ENCODE measurements at places on chromosomes 1 and 21.

DNA sequence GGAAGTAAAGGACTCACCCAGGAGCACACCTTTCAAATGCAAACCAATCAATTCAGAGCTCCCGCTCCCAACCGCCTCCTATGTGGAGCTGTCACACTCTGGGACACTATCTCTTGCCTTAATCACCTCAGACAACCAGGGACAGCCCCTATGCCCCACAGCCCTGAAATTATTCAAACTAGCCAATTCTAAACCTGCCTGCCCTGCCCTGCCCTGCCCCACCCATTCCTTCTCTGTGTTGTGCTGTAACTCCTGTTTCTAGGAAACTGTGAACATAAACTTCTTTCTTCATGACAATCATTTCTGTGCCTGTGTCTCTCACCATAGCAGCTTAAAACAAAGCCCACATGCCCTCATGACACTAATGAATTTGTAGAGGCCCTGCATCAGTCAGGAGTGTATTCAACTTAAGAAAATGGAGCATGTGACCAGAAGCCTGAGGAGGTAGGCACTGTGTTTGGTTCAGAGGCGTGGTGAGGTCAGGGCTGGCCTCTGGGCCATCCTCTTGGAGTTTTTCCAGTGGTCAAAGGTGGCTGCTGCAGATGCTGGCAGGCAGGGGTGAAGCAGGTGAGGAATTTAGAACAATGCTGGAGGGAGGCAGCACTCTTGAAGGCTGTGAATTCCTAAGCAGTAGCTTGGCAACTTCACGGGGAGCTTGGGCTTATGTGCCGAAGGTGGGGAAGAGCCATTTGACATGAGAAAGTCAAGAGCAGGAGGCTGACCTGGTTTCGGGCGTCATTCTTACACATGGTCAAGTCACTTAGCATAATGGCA is 74.5 kb downstream of the RHOU start:
- no peak for DNase-seq

GRCh38 chr1:202207292-202207691 is 13.7 kb downstream of the LGR6 start:
- peak; percentile 54 for DNase-seq

GRCh38 chr1:94653454-94653853 is 111.9 kb upstream of the F3 start:
- DNase-seq: no peak

DNA sequence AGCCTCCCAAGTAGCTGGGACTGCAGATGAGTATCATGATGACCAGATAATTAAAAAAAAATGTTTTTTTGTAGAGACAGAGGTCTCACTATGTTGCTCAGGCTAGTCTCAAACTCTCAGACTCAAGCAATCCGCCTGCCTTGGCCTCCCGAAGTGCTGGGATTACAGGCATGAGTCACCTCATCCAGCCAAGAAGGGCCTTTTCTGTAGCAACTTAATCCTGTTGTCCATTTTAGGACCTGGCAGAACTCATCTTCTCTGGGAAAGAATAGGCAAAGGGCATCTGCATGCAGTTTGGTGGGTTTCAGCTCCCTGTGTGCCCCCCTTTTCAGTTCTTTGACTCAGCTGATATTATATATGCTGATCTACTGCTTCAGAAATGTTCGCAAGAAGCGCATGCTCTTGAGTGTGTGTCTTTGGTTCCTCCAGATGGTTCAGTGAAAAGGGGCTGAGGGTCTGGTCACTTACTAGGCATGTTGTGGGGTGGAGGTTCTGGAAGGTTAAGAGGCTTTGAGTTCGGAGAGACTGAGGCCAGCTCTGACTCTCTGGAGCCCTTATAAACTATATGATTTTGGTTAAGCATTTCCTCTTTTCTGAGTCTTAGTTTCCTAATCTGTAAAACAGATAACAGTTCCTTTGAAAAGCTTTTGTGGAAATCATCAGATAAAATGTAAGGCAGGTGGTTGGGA is 19.4 kb upstream of the SRSF4 start:
- DNase-seq: no peak

GRCh38 chr1:232166942-232167341 is 463.0 kb downstream of the SIPA1L2 start:
- no peak for DNase-seq

GRCh38 chr1:202068596-202068995 is 54.1 kb upstream of the GPR37L1 start:
- peak; percentile 0 for DNase-seq

DNA sequence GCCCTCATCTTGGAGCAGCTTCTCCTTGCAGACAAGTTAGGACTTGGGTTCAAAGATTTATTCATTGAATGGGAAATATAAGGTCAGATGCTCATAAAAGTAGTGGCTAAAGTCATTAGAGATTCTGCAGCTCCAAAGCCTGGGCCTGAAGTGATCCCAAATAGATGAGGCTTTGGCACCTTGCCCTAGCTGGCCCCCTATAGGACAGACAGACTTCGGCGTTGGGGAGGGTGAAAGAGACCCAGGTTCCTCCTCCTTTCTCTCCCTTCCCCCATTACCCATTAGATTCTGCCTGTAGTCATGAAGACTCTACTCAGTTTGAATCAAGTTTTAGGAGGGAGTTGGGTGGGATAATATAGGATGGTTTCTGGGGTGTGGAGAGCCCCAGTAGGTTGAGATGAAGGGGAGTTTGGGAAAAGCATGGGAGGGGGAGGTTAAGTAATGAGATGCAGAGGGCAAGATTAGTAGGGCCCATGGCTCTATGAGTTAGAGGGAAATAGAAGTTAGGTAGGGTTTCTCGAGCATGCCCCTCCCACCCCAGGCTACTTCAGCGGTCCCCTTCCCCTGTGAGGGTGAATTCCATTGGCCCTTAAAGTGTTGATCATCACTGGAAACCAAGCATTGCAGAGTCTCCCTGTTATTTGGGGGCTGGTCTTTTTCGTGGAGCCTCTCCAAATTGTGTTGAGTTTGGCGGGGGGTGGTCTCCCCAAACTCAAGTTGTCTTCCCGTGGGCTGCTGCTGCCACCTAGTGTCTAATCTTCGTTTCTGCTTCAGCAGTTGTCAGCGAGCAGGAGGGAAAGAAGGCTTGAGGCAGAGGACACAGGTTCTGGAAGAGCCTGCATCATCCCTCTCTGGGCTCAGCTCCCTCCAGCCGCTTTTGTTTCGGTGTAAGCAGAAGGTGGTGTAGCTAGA is 2.1 kb upstream of the AHDC1 start:
- DNase-seq: peak; percentile 59

DNA sequence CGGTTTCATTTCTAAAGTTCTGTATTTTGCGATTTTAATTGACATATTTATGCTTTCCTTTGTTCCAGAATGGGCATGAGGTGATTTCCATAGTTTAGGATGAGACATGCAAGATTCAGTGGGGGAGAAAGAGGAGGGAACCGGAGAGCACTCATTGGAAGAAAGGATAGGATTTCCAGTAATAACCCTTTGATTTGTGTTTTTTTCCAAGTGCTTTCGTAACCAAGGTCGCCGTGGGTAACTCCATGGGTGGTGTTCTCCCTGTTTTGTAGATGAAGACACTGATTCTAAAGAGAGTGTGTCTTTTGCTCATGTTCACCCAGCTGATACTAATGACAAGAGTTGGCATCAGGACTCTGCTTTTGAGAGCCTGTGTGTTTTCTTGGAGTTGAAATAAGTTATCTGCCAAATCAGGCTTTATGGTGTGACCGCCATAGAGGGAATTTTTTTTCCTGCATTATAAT is 170.1 kb downstream of the DHRS3 start:
- no peak for DNase-seq

GRCh38 chr1:165376041-165376810 is 19.7 kb upstream of the LMX1A start:
- peak; percentile 82 for DNase-seq

GRCh38 chr1:167114725-167115124 is 20.9 kb downstream of the STYXL2 start:
- no peak for DNase-seq

DNA sequence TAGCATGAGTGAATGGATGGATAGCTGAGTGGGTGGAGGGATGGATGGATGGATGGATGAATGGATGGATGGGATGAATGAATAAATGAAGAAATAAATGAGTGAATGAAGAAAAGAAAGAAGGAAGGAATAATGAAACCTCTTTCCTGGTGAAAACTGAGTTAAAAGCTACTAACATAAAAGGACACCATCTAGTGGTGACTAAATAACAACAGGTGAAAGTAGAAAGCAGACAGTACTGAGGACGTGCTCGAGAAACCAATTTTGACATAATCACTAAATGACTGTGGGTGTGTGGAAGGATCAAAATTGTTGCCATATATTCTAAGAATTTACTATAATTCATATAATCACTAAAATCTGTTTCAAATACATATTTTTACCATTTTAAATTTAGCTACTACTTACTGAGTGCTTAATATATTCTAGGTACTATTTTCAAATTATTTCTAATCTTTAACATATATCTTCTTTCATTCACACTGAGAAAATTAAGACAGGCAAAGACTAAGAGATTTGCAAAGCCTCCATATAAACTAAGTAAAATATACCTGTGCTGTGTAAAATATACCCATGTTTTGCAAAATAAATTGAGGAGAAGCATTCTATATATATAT is 522.9 kb downstream of the LRRIQ3 start:
- DNase-seq: peak; percentile 13

GRCh38 chr1:2388004-2388913 is 3.1 kb downstream of the MORN1 start:
- DNase-seq: no peak

DNA sequence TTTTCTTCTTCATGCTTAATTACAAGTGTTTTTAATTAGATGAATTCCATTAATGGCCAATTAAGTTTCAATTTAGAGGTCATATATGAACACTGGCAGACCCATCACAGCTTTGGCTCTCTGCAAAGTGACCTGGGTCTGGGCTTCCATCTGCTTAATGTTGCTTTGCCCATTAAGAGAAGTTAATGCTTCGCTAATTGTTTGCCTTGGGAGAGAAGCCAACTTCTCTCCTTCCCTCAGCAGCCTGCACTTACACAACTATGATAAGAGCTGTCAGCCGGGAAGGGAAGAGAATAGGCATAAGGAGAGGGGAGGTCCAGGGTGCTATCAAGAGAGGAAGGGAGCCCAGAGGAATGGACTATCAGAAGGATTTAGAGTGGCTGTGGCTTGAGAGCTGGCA is 29.0 kb upstream of the CCDC190 start:
- no peak for DNase-seq

DNA sequence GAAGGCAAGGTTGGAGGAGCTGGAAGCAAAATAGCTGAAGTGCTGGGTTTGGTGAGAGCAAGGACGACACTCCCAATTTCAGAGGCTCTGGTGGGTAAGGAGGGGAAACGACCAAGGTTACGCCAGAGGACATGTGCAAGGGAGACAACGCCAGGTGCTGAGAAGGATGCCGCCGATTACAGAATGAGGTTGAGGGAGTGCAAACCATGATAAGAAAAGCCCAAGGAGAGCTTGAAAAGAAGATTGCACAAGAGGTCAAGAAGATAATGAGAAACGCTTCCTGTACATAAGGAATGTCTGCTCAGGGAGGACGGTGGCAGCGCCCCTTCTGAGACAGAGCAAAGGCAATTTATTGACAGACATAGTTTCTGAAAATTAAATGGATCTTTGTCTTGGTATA is 382.0 kb upstream of the PROX1 start:
- no peak for DNase-seq

DNA sequence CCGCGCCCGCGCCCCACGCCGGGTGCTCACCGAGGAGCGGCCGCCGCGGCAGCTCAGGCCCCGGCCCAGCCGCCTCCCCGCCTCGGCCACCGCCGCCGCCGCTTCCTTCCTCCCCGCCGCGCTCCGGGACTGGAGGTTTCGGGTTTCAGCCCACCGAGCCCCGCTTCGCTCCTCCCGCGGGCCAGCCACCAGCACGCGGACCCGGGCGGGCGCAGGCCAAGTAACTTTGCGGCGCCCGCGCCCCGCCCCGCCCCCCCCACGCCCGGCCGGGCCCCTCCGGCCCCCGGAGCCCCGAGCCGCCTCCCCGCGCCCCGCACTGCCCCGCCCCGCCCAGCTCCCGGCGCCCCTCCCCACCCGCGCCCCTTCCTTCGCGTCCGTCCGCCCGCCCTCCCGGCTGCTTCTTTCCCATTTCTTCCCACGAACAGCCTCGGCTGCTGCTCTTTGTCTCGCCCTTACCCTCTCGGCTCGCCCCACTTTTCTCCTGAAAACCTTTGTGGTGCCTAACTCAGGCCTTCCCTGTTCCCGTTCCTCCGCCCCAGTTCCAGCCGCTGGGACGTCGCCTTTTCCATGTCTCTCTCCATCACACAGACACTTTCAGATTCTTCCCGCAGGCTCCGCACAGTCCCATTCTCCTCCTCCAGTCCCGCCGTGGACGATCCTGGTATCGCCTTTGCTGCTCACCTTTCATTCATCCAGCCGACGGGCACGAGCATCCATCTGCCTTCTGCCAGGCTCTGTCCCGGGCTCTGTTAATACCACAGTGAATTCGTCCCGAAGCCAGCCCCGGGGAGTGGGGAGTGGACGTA is at the start of gene GPR161:
Gene GPR161 (minus strand): TSS at position 222 of the 806 bp plus-strand sequence. CDS start 32,080 bp downstream, outside the sequence.
- peak; percentile 67 for DNase-seq

DNA sequence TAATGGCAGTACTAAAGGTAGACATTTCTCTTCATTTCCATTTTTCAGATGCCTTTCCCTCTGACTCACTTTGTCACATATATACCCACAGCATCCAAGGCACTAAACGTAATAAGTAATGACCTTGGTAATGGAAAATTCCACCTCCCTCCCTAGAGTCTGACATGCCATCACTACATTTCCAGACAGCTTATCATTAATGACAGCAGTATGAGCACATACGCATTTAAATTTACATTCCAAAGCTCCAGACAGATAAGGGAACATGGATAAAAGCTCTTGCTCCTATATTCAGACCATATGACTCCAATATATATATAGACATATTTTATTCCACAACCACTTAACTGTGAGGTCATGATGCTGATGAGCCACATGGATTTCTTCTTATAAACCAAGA is 191.7 kb upstream of the GORAB start:
- DNase-seq: no peak

DNA sequence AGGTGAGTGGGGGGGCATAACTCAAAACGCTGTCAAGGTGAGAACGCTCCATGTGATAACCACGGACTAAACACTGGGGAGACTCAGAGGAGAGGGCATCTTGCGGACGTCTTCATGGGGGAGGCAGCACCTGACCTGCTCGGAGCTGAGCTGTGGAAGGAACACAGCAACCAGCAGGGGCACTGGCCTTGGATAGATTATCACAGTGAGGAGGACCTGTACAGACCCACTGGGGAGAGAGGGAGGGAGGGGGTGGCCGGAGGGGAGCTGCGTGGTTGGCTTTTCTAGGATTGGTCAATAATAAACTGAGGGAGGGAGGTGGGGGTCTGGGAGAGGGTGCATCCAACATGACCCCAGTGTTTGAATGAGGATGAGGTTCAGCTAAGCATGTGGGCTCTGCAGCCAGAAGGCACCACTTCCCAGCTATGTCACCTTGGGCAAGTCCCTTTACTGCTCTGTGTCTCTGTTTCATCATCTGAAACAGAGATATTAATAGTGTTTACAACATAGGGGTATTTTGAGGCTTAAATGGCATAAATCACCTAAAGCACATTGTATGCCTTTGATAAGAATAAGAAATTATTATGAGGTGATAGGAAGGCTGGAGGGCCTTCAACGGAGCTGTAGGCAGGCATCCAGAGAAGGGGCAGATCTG is 123.3 kb downstream of the GRIK3 start:
- DNase-seq: no peak

GRCh38 chr1:25774206-25774803 is 25.7 kb upstream of the SELENON start:
- DNase-seq: no peak
